EH (cell line): ENCODE measurements at places on chromosomes 4 and X.

DNA sequence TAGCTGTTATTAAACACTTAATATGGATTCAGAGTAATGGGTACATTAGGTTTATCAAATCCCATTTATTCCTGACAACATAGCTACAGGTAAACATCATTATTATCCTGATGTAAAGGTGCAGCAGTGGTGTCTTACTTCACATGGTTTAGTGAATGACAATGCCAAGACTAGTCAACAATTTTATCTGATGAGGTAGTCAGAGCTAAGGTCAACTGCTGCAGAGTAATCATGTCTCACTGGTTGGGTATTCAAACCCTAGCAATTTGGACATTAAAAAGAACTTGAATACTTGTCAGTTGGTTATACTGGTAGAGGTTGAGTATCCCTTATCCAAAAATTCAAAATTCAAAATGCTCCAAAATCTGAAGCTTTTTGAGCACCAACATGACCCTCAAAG is 117.6 kb downstream of the MAB21L2 start:
- DNase-seq, result no peak

- no peak for DNase-seq
Measured at GRCh38 chrX:16418650-16419049, 231.3 kb upstream of the S100G start.

DNA sequence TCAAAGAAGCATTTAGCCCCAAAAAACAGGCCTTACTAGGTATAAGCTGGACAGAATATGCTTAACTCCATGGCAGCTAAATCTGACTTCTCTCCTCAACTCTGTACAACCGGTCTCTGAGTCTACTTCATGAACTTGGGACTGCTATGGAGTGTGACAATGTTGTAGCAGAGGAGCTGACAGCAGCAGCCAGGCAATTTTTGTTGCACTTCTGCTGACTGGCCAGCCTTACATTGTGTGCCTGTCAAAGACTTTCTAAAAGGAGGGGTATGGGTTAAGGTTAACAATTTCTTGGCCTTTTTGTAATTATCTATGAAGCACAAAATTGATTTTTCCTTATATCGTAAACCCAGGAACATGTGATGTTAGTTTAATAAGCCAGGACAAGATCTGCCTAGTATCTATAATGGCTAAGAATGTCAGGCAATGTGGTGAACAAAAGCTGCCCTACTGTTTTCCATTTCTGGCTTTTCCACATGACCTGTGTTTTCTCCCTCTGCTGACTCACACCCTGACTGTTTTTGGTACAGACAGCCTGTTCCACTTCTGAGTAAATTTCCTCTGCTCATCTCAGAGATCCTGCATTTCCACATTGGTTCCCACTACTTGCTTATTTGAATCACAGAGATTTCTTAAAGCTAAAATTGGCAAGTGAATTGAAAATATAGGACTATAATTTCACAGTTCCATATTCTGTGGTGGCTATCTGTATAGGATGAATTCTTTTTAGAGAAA is 9.3 kb downstream of the NOX1 start:
- peak; percentile 24 for DNase-seq

DNA sequence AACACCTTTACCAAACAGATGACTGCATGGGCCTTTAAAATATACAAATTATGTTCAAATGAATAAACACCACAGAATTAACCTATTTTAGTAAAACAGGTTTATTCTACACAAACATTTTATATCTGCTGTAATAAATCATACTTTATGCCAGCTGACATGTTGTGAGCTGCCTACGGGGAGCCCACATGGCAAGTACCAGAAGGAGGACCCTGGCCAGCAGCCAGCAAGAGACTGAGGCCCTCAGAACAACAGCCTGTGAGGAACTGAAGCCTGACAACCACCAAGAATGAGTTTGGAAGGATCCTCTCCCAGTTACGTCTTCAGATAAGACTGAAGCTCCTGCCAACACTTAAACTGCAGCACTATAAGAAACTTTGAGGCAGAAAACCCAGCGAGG is 377.0 kb downstream of the PDGFC start:
- no peak for DNase-seq

GRCh38 chr4:26157541-26157940 is 163.3 kb upstream of the RBPJ start:
- peak; percentile 21 for DNase-seq

DNA sequence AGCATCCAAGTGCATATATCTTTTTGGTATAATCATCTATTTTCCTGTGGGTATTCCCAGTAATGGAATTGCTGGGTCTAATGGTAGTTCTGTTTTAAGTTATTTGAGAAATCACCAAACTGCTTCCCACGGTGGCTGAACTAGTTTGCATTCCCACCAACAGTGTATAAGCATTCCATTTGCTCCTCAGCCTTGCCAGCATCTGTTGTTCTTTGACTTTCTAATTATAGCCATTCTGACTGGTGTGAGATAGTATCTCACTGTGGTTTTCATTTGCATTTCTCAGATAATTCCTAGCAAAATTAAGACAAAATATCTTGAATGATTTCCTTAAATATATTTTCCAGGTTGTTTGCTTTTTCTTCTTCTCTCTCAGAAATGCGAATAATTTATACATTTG is 341.1 kb downstream of the GBA3 start:
- peak; percentile 89 for DNase-seq

- no peak for DNase-seq
Measured at GRCh38 chr4:42401171-42401570, 3.9 kb downstream of the SHISA3 start.

- DNase-seq, result no peak
Measured at GRCh38 chr4:118770741-118771187, 65.2 kb downstream of the SEC24D start.

DNA sequence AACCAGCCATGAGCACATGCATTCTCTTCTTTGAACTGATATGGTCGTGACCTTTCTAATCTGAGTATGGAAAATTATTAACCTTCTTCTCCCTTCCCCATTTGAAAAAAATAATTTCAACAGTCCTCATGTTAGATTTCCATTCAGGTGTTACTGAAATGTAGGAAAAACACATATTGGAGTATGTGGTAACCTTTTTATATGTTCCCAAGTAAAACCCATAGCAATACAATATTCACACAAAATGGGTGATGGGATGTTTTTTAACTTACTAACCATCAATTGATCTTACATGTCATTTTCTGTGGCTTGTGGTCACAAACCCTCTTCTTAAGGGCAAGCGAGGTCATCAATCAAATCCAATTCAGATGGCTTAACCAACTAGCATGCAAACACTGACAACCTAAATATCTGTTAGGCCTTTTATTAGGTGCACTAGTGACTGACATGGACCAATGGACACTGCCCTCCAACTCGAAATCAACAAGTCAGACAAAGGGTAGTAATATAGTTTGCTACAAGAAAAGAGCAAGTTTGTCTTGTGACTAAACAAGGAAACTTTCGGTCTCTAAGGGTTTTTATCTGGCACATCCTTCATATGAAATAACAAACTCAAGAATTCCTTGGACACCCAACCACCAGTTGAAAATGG is 74.3 kb downstream of the CAMK2D start:
- peak; percentile 57 for DNase-seq

DNA sequence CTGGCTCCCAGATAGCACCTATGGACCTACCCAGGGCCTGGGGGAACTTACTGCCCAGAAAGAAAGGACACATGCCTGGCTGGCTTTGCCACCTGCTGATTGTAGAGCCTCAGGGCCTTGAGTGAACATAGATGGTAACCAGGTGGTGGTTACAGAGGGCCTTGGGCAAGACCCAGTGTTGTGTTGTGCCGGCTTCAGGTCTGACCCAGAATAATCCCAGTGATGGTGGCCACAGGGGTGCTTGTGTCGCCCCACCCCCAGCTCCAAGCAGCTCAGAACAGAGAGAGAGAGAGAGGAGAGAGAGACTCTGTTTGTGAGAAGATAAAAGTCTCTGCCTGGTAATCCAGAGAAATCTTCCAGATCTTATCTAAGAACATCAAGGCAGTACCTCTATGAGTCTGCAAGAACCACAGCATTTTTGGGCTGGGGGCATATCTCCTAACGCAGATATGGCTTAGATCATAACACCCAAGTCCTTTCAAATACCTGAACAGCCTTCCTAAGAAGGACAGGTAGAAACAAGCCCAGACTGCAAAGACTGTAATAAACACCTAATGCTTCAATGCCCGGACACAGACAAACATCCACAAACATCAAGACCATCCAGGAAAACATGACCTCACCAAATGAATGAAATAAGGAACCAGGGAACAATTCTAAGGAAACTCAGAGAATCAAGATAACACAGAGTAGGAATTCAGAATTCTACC is 16.3 kb upstream of the RP2 start:
- no peak for DNase-seq
